ENCODE measurements at places on chromosomes 13 and 19.

DNA sequence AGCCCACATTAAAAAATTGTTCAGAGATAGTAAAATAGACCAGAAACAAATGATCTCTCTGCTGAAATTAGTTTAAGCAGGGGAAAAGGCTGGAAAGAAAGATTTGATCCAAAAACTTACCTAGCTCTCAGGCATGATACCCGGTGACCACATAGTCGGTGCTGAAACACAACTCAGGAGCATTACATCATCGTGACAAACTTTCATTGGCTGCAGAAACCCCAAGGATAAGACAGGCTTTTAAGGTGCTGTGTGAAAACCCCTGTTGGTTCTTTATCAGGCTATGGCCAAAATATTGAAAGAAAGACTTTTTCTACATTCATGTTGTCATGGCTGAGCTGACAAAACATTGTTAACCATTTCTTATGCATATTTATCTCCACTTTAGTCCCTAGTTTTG lies 171.7 kb upstream of the KLF12 start:
- DNase-seq = no peak

- no peak for DNase-seq
These were observed 14.6 kb upstream of the SIN3B start for GRCh38 chr19:16814526-16815100.

DNA sequence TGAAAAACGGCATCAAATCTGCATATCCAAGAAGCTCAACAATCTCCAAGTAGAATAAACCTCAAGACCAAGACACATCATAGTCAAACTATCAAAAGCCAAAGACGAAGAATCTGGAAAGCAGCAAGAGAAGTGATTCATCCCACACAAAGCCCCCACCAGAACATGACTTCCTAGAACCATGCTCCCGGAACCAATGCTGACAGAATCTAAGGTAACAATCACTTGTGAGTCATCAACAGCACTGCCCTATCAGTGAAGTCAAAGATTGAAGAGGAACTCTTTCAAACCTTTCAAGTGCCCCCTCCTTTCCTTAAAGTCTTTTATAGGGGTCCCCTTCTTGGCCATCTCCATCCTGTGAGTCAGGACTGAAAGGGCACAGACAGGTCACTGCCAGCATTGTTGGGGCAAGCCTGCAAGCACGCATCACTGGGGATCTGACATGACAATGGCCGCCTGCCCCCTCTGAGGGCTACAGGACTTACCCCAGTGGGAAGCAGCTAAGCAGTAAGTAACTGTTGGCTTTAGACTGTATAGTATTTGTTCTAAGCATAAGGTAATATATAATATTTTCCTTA lies at the start of gene CCDC70:
Gene CCDC70 (plus strand): TSS at position 247 of the 578 bp plus-strand sequence. CDS start 3,443 bp downstream, outside the sequence.
- no peak for DNase-seq

GRCh38 chr13:70255406-70255991 lies 147.2 kb upstream of the KLHL1 start:
- no peak for DNase-seq
